Skeletal muscle cell (primary cell): ENCODE measurements at places on chromosomes 1 and 21.

GRCh38 chr21:43325968-43326715 is 100.8 kb downstream of the SIK1 start:
- no peak for DNase-seq

DNA sequence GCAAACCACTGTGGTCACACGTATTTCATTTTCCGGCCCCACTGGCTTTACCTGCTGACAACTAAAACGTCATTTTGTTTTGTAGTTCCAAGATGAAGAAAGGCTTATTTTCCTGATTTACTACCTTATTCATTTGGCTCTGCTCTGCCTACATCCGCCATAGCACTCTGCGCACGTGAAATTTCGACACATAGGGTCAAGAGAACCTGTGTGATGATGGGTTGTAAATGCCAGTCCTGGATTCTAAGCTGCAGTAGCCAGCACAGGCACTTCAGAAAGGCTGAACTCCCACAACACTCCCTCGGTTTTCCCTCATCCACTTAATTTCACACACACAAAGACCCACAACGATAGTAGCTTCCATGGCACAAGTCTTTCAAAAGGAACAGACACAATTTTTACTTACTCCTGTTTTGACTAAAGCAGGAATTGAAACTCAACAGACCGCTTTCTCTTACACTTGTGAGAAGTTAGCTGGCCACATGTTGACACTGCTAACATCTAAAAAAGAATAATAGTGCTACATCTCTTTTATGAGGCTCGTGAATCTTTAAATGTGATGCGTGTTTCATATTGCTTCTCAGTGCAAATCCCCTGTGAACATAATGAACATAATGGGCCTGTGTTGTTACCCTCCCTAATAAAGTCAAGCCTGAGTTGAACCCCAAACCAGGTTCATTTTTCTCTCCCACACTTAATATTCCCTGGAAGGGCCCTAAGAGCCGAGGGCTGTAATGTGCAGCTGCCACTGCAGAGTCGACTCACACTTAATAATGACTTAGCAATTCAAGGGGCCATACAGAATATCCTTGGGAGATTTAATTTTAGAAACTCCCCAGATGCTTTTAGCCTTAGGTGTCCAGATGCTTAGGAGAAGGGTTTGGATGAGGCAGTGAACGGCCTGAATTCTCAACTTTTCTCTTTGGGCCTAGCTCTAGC is 1.5 kb upstream of the RUNX1 start:
- no peak for DNase-seq

GRCh38 chr1:119485201-119485600 is 21.8 kb upstream of the HSD3B1 start:
- no peak for DNase-seq

GRCh38 chr1:63773496-63773814 is 362 bp upstream of the ROR1 start:
- no peak for DNase-seq

GRCh38 chr1:27624467-27625178 is 10.4 kb downstream of the FGR start:
- no peak for DNase-seq
